ENCODE measurements at places on chromosomes 1 and 21.

DNA sequence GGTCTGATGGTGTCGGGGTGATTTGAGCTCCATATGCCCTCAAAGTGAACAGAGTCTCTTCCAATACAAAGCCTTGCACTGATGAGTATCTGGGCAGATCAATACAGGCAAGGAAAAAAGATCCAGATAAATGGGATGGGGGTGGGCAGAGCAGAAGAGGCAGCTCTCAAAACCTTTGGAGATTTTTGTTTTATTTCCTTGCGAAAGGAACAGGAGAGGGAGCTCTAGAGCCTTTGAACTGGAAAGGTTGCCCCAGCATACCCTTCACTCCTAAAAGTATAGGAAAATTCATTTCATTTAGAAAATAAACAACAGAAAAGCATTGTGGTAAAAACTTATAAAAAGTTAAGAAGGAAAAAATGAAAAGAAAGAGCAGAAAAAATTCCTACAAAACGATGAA is 31.4 kb upstream of the OLIG2 start:
- DNase-seq = no peak

GRCh38 chr1:182925661-182926060 is 27.3 kb downstream of the SHCBP1L start:
- no peak for DNase-seq

DNA sequence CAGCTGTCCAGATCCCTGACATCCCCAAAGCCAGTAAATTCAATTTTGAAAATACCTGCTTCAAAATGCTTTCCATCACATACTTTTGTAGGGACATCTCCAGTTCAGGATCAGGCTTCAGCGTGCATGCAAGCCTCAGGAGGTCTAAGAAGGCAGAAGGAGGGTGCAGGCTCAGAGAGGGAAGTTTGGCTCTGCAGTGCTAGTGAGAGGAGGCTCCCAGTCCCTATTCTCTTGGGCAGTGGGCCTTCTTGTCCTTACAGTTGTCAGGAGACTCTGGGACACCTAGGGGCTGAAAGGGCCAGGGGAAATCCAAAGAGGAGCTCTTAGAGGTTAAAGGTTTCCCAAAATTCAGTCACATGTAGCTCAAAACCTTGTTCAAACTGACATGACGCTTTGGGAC is 20.1 kb downstream of the ADCY10 start:
- DNase-seq = no peak

DNA sequence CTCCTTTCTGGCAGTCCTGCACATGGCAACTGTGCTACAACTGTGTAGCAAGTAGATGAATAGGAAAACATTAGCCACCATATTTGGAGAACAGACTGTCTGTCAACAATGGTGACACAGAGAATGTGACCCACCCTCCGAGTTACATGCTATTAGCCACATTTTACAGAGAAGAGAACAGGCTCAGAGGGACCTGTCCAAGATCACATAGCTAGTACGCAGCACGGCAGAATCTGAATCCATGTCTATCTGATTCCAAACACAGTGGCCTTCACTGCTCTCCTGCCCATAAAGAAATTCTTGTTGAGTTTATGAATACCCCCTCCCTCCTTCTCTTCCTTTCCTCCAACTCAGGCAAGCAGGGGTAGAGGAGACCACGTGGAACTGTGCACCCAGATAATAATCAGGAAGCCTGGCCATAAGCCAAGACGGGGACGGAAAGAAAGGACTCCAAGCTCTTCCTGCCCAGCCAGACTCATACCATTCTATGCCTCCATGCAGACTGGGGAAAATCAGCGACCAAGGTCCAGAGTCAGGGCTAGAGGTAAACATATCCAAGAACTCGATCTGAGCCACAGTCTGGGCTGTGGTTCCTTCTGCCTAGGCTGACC is 78.8 kb downstream of the TRABD2B start:
- no peak for DNase-seq

DNA sequence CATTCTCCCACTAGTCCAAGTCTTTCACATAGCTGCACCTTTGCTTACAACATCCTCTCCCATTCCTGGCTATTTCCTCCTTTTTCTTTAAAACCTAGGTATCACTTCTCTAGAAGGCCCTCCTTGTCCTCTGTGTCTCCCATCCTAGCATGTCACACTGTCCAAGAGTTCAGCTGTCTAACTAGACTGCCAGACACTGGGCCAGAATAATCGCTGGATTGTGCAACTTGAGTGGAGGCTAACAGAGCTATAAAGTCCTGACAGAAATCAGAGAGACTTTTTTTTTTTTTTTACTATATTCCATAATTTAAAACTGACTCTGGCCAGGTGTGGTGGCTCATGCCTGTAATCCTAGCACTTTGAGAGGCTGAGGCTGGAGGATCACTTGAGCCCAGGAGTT is 4.2 kb upstream of the ANGPTL7 start:
- no peak for DNase-seq

- no peak for DNase-seq
Measured at GRCh38 chr1:50667272-50667671, 244.0 kb upstream of the DMRTA2 start.

DNA sequence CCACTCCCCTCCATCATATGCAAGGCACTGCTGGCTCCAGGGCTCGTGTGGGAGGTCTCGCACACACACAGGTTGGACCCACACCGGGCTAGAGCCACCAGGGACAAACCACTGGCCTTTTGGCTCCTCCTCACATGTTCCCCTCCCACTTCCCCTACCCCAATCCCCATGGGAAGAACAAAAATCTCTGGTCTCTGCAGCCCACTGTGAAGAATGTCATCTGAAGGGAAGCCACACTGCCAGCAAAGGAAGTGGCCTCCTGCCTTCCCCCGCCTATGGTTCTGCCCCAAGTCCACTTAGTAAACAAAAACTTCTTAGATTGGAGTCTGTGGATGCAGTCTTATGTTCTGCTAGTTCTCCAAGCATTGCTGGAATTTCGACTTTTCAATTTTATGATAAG is 24.2 kb downstream of the OLFML3 start:
- DNase-seq = no peak

- DNase-seq = peak; percentile 71
Measured at GRCh38 chr1:246497331-246497915, 9.7 kb downstream of the SMYD3 start.

GRCh38 chr21:34143685-34144182 is 70.4 kb downstream of the MRPS6 start:
- no peak for DNase-seq

DNA sequence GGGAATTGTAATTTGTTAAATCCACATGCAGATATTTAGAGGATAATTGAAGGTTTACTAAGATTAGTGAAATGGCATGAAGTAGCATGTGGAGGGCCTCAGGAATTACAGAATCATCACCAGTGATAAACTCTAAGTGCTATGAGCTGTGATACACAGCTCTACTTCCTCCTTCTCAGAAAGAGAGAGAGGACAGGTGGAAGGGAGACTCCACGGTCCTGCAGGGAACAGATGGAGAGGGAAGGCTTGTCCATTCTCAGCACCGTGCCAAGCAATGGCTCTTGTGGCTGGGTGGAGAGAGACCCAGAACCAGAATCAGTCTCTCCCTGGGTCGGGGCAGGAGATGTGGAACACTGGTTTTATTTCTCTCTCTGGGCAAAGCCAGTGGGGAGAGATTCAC is 27.8 kb upstream of the LYPD8 start:
- DNase-seq = no peak

DNA sequence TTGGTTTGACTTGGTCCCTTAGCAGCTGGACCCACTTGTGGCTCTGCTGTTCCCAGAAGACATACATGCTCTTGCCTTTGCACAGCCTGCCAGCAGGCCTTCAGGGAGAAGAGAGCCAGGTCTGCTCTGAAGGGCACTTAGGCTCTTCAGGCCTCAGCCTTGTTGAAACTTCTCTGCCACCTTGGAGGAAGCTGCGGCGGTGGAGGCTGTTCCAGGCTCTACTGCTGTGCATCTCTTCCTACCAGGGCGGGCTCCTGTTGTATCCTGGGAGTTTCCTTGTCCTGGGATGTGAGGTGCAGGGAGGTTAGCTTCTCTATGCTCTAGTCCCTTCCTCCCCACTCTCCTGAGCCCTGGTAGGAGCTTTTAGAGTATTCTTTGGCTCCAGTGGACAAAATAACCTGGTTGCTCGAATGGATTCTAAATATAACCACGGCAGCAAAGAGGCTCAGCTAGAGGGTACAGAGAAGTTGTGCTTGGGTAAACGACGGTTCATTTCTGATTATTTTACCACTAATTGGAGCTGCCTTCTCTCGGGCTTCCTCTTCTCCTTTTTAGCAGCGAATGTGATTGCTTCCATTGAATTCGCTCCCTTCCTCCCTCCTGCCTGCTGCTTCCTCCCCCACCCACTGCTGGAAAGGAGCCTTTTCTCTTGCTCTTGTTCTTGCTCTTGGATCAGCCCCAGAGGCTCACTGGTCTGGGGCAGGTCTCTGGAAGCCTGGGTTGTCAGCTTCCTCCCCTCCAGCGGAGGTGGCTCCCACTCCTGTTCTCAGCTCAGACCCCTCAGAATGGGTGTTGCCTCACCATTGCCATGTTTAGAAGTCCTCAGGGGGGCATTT is 126.6 kb upstream of the CACNA1E start:
- no peak for DNase-seq

DNA sequence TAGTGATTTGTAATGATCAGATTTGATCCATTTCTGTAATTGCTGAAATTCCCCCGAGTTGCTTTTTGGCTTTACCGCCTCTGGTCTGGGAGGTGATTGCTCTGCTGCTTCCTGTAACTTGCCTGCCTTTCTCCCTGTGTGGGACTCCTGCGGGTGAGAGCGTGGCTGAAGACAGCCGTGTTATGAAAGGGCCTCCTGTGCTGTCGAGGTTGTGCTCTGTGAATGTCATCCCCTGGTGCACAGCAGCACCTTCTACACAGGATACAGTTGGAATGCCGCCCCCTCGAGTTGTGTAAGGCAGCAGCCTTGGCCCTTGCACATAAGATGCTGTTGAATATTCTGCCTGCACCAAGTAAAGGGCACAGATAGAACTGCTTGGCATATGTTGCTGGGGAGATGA is 5.9 kb downstream of the SOD1 start:
- DNase-seq = no peak

- DNase-seq = no peak
Measured at GRCh38 chr1:100413035-100413434, 60.7 kb downstream of the CDC14A start.

GRCh38 chr1:243814718-243815117 is 35.3 kb downstream of the AKT3 start:
- DNase-seq = no peak

GRCh38 chr21:43916691-43917514 is 51.9 kb downstream of the AGPAT3 start:
- DNase-seq = peak; percentile 81

DNA sequence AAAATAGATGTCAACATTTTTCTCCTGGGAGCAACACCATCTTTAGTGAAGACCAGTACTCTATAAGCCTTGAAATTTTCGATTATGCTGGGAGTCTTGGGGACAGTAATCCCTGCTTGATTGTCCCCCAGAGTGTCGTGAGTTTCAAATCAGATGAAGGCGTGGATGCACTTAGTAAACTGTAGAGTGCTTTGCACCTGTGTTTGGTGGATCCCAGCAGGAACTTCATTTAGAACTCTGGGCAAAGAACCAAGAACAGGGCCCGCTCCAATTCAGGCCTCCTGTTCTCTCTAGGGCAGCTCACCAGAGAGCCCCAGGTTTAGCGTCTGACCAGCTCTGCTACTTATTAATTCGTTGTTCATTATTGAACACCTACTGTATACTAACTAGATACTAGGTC is 1.5 kb downstream of the GPX7 start:
- peak; percentile 23 for DNase-seq

- DNase-seq = no peak
Measured at GRCh38 chr1:4494558-4494957, 159.9 kb upstream of the AJAP1 start.

DNA sequence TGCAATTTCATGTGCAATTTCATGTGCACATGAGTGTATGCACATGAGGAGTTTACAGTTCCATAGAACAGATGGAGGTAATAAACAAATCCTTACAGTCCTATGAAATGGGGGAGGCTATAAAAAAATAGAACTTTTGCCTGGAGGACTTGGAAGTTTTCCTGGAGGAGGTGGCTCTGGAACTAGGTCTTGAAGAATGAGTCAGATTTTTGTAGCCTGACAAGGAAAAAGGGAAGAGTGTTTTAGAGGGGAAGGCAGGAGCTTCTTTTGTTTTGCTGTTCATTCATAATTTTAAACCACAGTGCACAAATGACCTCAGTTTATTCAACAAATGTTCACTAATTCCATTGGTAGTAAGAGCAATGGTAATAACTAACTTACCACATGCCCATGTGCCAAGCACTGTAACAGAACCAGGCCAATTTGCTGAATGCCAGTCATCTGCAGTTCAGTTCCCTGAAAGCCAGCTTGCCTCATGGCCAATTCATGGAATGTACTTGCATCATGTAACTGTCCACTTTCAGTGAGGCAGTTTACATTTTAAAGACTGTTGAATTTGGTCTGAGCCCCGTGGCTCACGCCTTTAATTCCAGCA is 2.7 kb downstream of the DIO1 start:
- no peak for DNase-seq

GRCh38 chr1:121418369-121419049 is 233.7 kb downstream of the SRGAP2C start:
- no peak for DNase-seq

DNA sequence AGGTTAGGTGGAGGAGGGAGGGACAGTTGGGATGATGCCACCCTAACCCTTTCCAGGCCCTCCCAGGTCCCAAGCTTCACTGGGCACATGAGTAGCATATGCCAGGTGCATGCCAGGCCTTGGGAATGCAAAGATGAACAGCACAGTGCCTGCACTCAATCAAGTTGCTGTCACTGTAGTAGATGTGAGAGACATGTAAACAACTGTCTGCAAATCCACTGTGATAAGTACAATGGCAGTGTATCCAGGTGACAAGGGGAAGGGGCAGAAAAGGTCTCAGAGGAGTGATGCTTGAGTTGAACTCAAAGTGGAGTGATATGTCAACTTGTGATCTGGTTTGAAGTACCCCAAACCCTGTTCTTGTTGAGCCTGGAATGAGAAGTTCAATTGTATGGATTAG is 49.5 kb upstream of the LRRN2 start:
- DNase-seq = no peak

DNA sequence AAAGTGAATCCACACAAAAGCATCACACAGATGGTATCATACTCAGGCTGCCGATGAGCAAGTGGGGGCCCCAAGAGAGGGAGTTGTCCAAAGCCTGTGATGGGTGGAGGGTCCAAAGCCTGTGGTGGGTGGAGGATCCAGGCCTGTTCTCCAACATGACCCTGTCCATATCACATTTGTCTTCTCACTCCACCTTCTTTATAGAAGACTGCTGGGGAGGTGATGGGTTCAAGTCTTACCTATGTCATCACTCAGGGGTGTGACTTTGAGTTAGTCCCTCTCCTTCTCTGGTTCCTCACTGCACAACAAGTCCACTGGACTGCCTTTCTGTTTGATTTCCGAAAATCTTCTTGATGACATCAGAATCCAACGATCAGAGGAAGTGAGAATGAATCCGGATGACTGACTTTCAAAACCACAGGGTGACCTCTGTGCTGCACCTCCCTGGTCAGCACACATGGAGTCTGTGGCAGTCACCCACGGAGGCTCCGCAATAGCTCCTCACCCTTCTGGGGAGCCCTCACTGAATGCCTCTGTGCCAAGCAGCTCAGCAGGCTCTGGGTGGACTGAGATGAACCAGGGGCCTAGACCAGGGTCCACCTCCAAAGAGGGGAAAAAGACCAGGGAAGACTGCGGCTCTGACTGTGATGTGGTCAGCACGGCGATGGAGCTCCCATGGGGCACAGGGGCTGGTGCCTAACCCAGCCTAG is 166.8 kb downstream of the HIVEP3 start:
- peak; percentile 70 for DNase-seq
